ENCODE measurements at places on chromosomes 3 and 15.

GRCh38 chr3:45124352-45124751 is 21.8 kb downstream of the CDCP1 start:
- DNase-seq, result peak; percentile 60

GRCh38 chr3:117495620-117496019 is 786.0 kb downstream of the TUSC7 start:
- no peak for DNase-seq

GRCh38 chr15:70867911-70868467 is 14.0 kb upstream of the LARP6 start:
- peak; percentile 18 for DNase-seq

DNA sequence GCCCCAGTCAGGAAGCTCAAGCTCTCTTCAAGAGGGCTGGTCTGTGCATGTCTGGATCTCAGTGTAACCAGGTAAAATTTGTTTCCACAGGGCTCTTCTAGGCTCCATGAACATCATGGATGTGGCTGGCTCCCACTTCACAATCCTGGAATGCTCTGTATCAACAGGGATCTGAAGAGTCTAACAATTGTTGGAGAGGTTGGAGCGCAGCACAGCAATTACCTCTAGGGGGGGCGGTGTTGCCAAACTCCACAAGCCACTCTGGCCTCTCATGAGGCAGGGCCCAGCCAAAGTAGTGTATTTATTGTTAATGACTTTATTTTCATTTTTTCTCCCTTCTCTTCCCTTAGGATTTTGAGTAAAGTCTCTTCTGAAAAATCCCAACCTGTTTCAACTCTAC is 6.1 kb upstream of the EIF2B5 start:
- DNase-seq, result peak; percentile 37

GRCh38 chr3:129625072-129625874 is 18.8 kb upstream of the PLXND1 start:
- no peak for DNase-seq

DNA sequence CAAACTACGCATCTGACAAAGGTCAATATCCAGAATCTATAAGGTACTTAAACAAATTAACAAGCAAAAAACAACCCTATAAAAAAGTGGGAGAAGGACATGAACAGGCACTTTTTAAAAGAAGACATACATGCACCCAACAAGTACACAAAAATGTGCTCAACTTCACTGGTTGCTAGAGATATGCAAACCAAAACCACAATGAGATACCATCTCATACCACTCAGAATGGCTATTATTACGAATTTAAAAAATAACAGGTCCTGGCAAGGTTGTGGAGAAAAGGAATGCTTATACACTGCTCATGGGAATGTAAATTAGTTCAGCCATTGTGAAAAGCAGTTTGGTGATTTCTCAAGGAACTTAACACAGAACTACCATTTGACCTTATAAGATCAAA is 175.6 kb upstream of the MLF1 start:
- no peak for DNase-seq

DNA sequence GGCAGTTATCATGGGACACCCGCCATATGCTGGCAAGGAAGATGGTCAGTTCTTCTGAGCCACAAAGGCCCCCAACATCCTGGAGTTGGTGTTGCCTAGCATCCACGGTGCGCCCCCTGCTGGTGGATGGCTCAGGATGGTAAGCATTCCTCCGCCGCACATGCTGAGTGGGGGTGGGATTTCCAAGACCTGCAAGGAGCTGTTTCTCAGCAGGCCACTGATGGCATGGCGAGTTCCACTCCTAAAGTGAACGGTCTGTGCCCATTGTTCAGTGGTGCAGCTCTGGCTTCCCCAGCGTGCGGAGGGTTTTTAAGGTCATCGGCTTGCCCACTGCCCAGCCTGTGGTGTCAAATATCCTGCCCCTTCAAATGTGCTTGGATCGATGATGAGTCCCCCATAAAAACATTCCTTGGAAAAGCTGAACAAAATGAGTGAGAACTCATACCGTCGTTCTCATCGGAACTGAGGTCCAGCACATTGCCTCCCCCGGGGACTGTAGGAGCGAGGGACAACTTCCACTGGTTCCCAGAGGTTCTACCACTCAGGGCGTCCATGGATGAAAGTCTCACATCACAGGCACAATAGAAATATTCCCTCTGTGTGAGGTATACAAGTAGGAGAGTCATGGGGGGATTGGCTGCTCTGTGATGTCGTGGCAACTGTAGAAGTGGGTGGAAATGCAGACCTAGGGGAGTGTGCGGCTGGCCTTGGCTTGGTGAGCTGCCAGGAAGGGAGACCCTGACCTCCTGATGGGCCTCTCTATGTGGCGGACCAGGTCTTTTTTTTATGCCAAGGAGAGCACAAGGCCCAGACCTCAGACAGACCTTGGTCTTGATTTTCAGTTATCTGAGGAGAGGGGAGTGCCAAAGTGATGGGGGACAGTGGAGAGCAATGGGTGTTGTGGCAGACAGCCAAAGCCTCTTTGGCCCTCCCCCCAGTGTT is 102.0 kb downstream of the SNRPN start:
- no peak for DNase-seq

- no peak for DNase-seq
Measured at GRCh38 chr3:134477938-134478337, 7.8 kb downstream of the ANAPC13 start.

GRCh38 chr15:88658070-88658965 is 19.5 kb downstream of the ISG20 start:
- DNase-seq, result no peak

DNA sequence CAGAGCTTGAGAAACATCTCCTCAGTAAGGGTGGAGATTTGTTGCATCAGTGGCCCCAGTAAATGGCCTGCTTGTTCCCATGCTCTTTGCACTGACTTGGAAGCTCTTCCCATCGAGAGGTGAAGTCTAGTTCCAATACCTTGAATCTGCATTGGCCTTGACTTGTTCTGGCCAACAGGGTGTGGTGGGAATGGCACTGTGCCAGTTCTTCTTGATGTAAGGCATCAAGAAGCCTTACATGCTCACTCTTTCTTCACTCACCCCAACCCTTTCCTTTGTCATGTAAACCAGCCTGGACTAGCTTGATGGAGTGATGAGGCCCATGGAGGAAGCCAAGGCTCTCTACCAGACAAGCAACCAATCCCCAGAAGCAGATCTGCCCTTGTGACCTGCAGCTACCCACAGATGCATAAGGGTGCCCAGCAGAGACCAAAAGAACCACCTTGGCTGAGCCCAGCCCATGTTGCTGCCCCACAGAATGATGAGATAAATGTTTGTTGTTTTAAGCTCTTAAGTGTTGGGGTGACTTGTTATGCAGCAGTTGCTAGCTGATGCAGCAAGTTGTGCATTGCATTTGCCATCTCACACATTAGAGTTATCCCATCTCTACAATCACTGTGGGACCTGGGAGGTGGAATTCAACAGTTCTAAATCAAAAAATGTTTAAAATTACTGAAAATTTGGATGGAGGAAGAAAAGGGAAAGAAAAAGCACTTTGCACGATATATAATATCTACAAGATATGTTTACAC is 11.1 kb upstream of the MGLL start:
- DNase-seq, result no peak

DNA sequence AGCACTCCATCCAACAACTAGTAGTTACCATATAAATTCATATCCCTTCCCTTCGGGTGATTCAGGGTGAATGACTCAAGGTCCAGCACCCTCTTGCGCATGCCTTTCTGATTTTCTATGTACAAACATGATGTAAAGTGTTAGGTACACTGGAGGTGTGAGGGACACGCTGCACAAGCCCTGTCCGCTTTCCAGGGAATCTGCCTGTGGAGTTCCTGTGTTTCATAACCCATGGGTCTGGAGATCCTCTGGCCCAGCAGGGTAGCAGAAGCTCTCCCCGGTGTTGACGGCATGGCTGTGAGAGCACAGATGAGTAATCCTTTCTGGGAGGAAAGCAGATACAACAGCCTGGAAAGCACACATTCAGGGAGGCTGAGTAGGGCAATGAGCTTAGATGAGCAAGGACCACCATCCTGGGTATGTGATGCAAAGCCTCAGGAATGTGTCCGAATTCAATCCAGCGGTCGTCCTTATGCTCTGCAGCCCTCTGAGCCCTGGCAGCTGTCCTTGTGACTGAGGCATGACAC is 142.9 kb upstream of the TP63 start:
- peak; percentile 3 for DNase-seq

- DNase-seq, result no peak
Measured at GRCh38 chr3:61438253-61439121, 122.9 kb upstream of the PTPRG start.

DNA sequence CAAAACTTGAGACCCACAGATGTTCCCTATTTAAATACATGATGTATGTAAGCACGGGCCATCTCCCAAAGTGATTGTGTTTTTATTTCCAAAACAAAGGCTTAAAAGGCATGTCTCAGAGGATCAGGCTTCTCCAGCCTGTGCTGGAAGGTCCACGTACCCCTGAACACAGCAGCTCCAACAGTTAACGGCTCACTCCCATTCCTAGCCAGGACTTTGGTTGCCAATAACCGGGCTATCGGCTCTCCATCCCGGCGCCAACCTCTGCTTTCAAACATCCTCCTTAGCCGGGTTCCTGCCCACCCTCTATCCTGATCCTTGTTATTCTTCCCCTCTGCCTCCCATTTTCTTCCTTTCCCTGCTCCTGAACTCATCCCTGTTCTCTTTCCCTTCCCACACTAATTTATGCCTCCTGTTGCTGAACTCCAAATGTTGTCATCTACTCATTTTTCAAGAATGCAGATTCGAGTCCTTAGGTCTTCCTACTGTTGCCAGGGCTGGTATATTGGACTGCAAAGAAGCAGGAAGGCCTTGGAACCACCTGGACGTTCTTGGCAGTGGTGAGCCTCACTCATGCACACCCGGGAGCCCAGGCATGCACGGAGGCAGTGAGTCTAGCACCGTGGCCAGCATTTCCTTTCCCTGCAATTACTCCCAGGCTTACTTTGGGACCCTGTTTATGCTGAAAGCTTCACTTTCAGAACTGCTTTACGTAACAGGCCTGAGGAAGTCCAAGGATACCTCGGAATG is 128.4 kb upstream of the RAD18 start:
- no peak for DNase-seq

- no peak for DNase-seq
Measured at GRCh38 chr3:102038477-102039142, 189.3 kb downstream of the NFKBIZ start.

Measured in HTR-8/SVneo (cell line).